Effector memory CD8-positive, alpha-beta T cell (primary cell): ENCODE measurements at places on chromosomes 5 and 9.

DNA sequence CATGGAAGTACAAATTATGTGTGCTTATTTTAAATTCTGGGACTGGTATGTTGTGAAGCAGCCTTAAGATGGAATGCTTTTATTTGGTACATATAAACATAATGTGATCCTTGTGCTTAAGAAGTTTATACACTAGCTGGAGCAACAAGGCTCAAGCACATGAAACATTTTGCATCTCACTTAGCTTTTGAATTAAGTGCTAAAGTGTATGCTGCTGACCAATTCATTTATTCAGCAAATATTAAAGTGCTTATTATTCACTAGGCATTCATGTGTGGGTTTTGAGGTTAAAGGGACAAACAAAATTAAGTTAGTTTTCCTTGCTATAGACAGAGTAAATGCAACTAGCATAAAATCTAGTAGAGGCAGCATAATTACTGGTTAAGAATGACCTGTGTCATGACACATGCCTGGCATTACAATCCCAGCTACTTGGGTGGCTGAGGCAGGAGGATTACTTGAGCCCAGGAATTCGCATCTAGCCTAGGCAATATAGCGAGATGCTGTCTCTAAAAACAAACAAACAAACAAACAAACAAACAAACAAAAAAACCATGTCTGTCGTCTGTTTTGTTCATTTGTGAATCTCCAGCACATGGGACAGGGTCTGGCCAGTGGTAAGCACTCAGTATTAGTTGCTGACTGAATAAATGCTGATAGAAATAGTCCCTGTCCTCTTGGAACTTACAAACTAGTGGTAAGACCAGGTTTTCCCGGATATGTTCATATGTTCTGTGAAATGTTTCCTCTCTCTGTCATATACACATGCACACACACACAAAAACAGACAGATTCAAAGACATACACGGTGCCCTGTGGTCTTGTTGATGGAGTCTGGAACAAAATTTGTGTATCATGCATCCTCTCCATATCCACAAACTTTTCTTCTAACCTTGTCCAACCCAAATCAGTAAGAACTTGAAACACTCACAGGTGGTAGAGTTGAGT lies 41.9 kb upstream of the TNFAIP8 start:
- DNase-seq = no peak
- peak overlapping the region; percentile 54 for H3K27ac ChIP-seq
- H3K4me3 ChIP-seq = peak overlapping the region; percentile 64
- H3K36me3 ChIP-seq = peaks cover 23% of the 10 kb centered on the region
- H3K27me3 ChIP-seq = no peaks in the 10 kb centered on the region

DNA sequence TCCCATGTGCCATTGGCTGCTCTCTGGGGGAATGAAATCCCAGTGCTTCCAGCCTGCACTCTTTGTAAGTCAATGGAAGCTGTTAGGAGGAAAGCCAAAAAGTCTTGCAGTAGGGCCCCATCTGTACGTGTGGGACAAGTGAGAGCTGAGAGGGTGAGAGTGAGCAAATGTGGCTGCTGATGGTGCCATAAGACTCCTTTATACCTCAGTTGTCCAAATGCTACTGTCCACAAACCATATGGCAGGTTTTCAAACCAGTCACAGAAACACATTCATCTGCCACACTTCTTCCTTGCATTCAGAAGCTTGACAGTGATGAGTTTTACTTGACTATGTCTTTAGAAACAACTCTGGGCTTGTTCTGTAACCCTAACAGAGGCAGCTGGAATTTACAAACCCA lies 543.8 kb downstream of the CSNK1G3 start:
- no peak overlapping the region for H3K27ac ChIP-seq
- H3K4me1 ChIP-seq = no peaks in the 10 kb centered on the region
- H3K4me3 ChIP-seq = no peak overlapping the region

DNA sequence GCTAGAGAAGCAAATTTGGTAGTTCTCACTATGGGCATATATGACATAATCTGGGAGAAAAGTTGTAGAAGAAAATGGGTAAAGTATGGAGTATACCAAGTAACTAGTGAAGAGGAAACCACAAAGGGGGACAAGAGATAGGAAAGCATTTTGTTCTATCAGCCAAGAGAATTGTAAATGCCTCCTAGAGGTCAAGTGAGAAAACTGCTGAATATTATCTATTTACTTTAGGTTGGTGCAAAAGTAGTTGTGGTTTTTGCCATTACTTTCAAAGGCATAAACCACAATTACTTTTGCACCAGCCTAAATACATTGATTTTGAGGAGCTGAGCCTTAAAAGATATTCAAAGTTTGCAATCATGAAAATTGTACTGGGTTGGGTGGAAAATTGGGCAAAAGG lies 126.7 kb upstream of the GRHPR start:
- H3K4me1 ChIP-seq = peaks cover 14% of the 10 kb centered on the region
- no peak overlapping the region for H3K27ac ChIP-seq
- no peaks in the 10 kb centered on the region for H3K27me3 ChIP-seq

GRCh38 chr5:14263113-14263512 lies 120.0 kb downstream of the TRIO start:
- no peak for DNase-seq
- H3K27me3 ChIP-seq = peaks cover 32% of the 10 kb centered on the region
- H3K36me3 ChIP-seq = peaks cover 5% of the 10 kb centered on the region
- H3K27ac ChIP-seq = no peak overlapping the region
- peaks cover 15% of the 10 kb centered on the region for H3K4me1 ChIP-seq

- no peak overlapping the region for H3K4me3 ChIP-seq
- no peak overlapping the region for H3K27ac ChIP-seq
- H3K27me3 ChIP-seq = peaks cover 41% of the 10 kb centered on the region
- peaks cover 3% of the 10 kb centered on the region for H3K4me1 ChIP-seq
These were observed 164.6 kb upstream of the PPP1R2B start for GRCh38 chr5:156685481-156685880.

DNA sequence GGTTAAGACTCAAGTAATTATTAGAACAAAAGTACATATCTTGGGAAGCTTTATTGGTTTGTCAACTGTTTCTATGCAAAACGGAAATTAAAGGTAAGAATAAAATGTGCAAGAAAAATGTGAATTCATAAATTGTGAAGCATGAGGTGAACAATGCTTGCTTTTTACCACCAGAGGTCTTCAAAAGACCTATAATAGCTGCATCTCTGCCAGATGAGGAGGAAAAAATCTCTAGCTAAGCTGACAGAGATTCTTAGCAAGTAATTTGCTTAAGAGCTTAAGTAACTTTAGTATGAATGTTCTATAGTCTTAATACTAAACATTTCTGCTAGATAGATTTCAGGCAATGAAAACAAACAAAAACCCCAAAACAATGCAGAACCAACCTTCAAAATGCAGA lies 54.1 kb downstream of the MRPS30 start:
- H3K36me3 ChIP-seq = no peaks in the 10 kb centered on the region
- H3K4me1 ChIP-seq = no peaks in the 10 kb centered on the region
- no peak overlapping the region for H3K27ac ChIP-seq
- no peak for DNase-seq
- H3K27me3 ChIP-seq = no peaks in the 10 kb centered on the region

DNA sequence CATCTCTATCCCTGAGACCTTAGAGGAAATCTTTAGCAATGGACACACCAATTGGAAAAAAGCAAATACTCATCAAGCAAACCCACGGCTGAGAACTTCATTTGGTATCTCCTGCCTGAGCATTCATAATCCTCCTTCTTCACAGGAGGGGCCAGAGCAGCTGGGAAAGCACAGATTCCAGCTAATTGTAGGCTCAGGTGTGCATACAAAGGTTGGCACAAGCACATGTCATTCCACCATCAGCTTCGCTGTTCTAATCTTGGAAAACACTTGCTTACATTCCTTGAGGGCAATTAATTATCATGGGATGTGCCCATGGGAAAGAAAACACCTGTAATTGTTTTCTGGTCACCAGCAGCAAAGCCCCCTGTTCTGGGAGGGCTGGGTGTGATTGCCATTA lies 376.6 kb downstream of the SPOCK1 start:
- no peaks in the 10 kb centered on the region for H3K4me1 ChIP-seq
- no peak overlapping the region for H3K4me3 ChIP-seq
- H3K36me3 ChIP-seq = no peaks in the 10 kb centered on the region
- no peak overlapping the region for H3K27ac ChIP-seq

DNA sequence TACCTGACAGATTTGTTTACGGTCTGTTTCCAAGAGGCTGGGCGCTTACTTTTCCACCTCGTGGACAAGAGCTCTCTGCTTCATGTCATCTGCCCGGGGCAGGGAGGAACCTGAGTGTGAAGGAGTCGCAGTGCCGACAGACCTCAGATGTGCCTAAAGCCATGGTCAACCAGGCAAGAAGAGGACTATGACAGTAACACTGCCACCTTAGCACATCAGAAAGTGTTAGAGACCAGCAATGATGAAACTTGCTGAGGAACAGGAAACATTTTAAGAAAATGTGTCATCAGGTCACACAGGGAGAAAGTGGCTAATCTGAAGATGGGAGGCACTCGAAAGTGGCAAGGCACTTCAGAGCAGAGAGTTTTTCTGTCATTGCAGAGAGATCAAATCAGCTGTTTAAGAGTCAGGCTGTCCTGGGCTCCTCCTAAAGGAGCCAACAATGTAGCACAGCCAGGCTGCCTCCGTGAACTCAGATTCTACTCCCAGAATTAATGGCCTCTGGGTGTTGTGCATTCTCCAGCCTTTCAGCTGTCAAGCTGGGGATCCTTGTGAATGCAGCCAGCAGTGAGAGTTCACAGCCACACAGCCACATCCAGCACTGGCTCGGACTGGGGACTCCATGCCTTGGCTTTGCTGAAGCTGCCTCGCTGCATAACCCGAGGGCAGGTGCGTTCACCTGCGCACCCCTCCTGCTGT lies 94.6 kb downstream of the RAPGEF1 start:
- peaks cover 31% of the 10 kb centered on the region for H3K4me1 ChIP-seq
- peak overlapping the region; percentile 47 for H3K4me3 ChIP-seq
- DNase-seq = peak; percentile 14

GRCh38 chr9:78939311-78940065 lies 632.3 kb upstream of the TLE4 start:
- no peaks in the 10 kb centered on the region for H3K27me3 ChIP-seq
- no peaks in the 10 kb centered on the region for H3K4me1 ChIP-seq
- H3K36me3 ChIP-seq = no peaks in the 10 kb centered on the region
- DNase-seq = no peak
- no peak overlapping the region for H3K27ac ChIP-seq

DNA sequence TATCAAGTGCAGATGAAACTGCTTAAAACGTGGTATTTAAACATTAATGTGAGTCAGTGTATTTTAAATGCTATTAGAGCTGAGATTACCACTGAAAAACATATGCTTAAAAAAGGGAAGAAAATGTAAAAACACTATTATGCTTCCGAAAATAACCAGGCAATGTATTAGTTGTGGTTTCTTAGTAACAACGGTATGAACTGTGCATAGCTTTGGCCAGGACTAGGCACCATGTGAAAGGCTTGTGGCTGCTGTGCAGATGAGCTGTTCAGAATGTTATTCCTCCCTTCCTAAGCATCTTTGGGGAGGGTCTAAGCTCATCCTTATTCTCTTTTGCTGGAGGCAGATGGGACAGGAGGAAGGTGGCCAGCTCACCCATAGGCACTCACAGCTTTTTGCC lies 84.9 kb downstream of the NTRK2 start:
- H3K4me1 ChIP-seq = peaks cover 9% of the 10 kb centered on the region
- no peak for DNase-seq

- no peak overlapping the region for H3K27ac ChIP-seq
- no peaks in the 10 kb centered on the region for H3K36me3 ChIP-seq
- H3K27me3 ChIP-seq = no peaks in the 10 kb centered on the region
- H3K4me3 ChIP-seq = no peak overlapping the region
- DNase-seq = no peak
These were observed 104.0 kb upstream of the CDKN2B start for GRCh38 chr9:22112870-22113821.

DNA sequence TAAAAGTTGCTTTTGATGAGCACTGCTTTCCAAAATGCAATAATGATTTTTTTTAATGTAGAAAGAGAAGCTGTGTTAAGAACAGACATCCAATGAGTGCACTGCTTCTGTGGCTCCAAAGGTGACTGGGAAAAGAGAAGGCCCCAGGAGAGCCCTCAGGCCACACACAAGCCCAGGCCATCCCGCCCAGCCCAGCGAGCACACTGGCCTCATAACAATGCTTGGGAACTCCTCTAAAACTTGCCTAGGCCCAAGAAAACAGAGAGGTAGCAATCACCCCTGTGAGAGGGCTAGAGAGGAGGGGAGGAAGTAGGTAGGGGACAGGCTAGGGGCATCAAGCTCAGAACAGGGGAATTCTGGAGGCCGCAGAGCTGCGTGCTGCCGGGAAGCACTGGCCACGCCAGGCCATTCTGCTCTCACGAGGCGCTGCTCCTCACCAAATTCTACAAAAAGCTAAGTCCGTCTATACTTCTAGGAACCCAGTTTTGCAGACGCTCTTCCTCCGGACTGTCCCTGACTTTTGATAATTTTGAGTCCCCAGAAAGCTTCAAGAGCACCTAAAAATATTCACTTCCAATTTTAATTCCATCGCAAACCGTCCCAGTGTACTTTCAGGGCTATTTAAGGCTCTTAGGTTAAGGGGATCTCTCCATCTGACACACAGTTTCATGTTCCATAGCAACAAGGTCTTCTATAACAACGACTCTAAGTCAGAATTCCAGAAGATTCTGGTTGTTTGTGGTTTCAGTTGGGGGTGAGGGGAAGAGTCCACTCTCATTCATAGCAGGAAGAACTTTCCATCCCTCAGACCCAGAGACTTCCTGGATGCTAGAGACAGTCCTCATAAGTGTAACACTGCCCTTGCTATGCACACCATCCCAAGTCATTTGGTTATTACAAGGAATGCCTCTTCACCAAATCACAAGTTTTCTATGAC lies 51.0 kb downstream of the HABP4 start:
- H3K4me3 ChIP-seq = no peak overlapping the region
- H3K36me3 ChIP-seq = peaks cover 9% of the 10 kb centered on the region
- no peak overlapping the region for H3K27ac ChIP-seq
- H3K27me3 ChIP-seq = no peaks in the 10 kb centered on the region
- H3K4me1 ChIP-seq = no peaks in the 10 kb centered on the region

GRCh38 chr5:89710006-89710405 lies 699.5 kb downstream of the CETN3 start:
- H3K27ac ChIP-seq = no peak overlapping the region
- H3K4me1 ChIP-seq = no peaks in the 10 kb centered on the region
- no peak overlapping the region for H3K4me3 ChIP-seq
- no peaks in the 10 kb centered on the region for H3K27me3 ChIP-seq
- DNase-seq = no peak

GRCh38 chr9:37522971-37523370 lies 37.2 kb downstream of the POLR1E start:
- DNase-seq = no peak
- peaks cover 8% of the 10 kb centered on the region for H3K36me3 ChIP-seq
- H3K4me1 ChIP-seq = peaks cover 3% of the 10 kb centered on the region

GRCh38 chr5:59607138-59607765 lies 286.3 kb downstream of the PDE4D start:
- H3K36me3 ChIP-seq = no peaks in the 10 kb centered on the region
- no peaks in the 10 kb centered on the region for H3K4me1 ChIP-seq
- no peaks in the 10 kb centered on the region for H3K27me3 ChIP-seq
- H3K27ac ChIP-seq = no peak overlapping the region
- no peak for DNase-seq
- no peak overlapping the region for H3K4me3 ChIP-seq
